ENCODE measurements at places on chromosomes 7 and 10.

DNA sequence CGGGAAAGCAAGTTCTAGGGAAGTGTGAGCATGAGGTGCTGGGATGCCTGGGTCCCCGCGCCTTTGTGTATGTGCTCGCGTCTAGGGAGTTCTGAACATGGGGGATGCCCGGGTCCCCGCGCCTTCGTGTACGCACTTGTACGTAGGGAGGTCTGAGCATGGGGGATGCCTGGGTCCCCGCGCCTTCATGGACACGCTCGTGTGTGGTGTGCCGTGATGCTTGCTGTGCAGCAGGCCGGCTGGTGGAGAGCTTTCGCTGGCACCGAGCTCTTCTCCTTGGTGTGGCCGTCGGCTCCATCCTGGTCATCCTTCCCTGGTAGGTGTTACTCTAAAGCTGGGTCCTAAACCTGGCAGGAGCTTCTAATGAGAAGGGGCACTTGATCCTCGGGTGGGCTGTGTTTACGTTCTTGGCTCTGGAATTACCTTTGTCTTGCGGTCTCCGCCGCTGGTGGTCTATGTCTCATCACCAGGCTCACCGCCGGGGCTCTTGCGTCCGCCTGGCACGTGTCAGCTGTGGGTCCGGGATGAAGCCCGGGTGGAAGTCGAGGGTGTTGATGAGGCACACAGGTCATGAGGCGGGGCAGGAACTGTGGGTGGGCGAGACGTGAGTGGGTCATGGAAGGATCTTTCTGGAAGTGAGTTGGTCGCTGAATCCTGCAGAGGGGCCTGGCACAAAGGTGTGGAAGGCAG is 63.5 kb downstream of the DNAJB6 start:
- DNase-seq = no peak

GRCh38 chr7:50534690-50535290 is 30.4 kb downstream of the DDC start:
- DNase-seq = no peak

DNA sequence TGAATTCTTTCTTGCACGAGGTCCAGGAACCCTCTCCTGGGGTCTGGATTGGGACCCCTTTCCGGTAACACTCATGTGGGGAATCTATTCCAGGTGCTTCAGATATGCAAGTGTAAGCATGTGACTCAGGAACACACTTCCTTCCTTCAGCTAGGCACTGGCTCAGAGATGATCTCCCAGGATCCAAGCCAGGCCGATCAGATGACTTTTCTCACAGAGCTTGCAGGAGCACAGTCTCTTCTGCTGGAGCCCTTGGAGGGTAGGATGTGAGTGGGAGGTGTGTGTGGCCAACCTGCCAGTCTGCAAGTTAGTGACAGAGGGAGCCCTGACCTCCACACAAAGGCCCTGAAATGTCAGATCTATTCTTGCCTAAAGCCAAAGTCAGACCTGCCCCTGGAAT is 108.3 kb downstream of the CPXM2 start:
- DNase-seq = no peak

DNA sequence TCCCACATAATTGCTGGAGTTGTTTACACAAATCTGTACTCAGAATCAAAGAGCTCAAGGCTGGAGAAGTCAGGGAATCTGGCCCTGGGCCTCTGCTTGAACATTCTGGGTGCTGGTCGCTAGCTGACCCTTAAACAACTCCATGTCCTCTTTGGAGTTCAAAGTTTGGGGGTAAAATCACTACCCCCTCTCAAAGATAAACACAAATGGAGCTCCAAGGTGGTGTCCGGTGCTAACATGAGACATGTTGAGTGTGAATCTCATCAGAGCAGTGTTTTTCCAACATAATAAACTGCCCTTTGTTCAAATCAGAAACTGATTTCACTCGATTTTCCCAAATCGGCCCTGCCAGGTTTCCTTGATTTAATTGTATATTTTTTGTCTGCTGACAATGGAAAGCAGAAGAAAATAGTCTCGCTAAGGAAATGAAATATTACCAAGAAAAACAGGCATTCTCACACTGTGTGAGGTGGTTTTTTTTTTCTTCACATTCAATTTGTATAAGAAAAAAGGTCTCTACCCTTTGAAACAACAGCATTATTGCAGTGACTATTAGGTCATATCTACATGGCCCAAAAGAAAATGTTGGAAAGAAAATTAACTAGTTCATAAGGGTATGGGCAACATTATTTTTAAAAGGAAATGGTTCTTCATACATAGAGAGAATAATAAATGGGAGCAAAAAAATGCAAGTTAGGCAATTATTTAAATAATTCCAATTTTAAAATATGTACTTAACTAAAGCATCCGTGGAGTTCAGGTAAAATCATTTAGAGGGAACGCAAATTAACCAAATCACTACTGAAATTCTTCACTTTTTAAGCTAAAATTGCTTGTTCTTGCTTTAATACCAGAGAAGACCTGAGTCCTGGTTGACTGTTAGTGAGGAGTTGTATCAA is 56.1 kb upstream of the CAPZA2 start:
- no peak for DNase-seq

DNA sequence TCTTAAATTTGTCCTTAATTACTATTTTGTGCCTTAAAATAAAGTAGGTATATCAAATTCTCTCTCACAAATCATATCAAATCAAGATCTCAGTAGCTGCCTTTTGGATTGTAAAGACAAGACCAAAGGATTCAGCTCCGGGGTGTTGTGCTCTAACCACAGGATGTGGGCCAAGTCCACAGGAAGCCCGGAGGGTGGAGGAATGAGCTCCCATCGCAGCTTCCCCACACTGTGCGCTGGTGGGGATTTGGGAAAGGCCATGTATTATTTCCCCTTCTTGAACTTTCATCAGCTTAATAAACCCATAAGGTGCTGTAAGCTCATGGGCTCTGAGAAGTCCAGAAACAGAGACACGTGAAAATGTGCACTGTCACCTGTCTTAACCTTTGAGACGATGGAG is 241.6 kb upstream of the TCERG1L start:
- no peak for DNase-seq

- DNase-seq = no peak
Measured at GRCh38 chr7:47663851-47664250, 81.9 kb upstream of the TNS3 start.

DNA sequence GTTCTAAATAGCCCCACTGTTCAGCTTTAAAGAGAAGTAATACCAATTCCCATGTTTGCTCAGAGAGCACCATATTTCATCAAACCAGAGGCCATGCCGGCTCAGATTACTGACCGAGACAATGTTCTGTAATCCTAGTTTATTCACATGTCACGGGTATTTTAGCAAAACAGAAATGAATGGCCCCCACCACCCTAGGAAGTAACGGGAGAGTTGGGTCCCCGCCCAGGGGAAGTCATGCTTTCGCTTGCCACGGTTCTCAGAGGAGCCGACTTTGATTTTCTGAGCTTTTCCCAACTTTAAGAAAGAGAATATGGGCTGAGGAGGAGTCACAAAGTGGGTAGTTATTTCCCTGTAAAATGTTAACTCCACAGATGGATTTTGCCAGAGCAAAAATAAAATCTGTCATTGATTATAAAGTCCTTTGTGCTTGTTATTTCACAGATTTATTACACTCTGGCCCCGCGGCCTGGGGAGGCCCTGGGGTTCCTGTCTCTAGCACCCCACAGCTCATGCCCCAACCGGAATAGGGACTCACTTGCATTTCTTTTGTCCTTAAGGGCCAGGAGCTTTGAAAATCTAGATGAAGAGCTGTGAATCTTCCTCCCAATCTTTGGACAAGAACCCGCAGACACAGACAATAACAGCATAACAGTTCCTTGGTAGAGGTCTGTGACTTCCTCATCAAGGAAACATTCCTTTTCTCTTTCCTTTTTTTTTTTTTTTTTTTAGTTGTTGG is 3.7 kb upstream of the GDF10 start:
- no peak for DNase-seq

- no peak for DNase-seq
Measured at GRCh38 chr7:74581916-74582440, 75.5 kb upstream of the GTF2I start.

DNA sequence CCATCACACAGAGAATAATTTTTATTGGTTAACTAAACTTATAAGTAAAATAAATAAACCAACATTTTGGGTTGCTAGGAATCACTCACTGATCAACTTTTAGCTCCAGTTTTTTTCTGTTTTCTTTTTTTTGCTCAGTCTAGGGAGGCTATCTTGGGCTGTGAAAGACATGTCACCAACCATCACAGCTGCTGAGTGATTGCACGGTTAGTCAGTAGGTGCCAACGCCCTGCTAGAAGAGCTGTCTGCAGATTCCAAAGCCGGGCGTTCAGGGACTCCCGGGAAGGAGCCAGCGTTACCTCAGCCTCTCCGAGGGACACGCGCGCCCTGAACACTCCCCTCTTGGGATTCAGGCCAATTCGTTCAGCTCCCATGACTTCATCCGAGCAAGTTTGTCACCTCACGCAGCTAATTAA is 604 bp upstream of the STAM start:
- DNase-seq = no peak

- DNase-seq = no peak
Measured at GRCh38 chr10:4025339-4025738, 240.3 kb upstream of the KLF6 start.

DNA sequence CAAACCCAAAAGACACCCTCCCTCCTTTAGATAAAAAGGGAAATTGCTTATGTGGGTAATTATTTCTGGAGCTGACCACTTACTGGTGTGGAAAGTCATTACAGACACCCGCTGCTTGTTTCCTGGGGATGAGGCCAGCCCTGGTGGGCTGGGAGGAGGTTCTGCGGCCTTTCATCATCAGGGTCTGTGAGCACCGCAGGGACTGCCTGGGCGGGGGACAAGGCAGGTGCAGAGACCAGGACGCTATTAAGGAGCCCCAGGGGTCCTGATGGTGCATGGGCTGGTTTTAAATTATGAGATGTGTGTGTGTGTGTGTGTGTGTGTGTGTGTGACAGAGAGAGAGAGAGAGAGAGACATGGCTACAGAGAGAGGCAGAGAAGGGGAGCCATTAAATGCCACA is 171.2 kb downstream of the DNAJB6 start:
- DNase-seq = no peak

Measured in activated CD4-positive, alpha-beta T cell treated with anti-CD3 and anti-CD28 coated beads, Interleukin-2, amount 50 U/mL, for 48 hours (primary cell).